NAMALWA (cell line): ENCODE measurements at places on chromosomes 5 and 9.

- no peak for DNase-seq
Observed at GRCh38 chr5:24547132-24547531, 97.6 kb downstream of the CDH10 start.

DNA sequence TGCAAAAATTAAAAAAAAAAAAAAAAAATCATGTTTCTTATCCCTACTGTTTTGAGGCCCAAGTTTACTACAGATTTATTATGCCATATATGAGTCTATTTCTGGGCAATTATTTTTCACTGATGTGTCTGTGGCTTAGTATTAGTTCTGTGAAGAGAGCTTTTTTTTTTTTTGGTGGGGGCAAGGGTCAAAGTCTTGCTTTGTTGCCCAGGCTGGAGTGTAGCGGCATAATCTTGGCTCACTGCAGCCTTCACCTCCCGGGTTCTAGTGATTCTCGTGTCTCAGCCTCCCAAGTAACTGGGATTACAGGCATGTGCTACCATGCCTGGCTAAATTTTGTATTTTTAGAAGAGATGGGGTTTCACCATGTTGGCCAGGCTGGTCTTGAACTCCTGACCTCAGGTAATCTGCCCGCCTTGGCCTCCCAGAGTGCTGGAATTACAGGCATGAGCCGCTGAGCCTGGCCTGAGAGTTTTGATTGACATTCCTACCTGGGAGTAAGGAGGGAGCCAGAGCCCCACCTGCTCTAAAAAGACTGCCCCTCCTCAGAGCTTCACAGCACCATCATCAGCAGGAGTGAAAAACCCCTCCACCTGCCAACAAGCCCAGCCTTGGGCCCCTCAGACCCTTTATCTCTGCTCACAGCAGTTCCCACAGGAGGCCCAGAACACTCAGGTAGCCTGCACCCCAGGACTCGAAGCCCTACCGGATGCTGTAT lies 36.1 kb upstream of the JADE2 start:
- no peak for DNase-seq

GRCh38 chr5:99900302-99900852 lies 634.8 kb upstream of the FAM174A start:
- DNase-seq: no peak

- no peak for DNase-seq
Observed at GRCh38 chr5:177469750-177470525, 3.5 kb downstream of the DBN1 start.

DNA sequence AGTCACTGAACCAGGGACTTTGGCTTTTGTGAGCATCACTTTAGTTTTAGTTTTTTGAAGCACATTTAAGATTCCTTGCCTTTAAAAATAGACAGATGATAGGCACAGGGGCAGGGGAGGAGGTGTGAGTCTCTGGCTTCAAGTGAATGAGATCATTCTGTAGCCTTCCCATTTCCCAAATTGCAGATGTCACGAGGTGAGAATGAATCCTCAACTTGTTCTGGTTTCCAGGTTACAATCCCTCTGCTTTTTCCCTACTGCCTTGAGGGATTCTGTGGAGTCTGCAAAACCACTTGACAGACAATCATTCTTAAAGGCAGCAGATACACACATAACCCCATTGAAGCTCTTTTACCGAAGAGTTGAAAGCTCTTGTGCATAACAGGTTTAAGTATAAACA lies 332.4 kb downstream of the DMAC1 start:
- no peak for DNase-seq

GRCh38 chr9:95609426-95609825 lies 92.7 kb upstream of the PTCH1 start:
- no peak for DNase-seq
